ENCODE measurements at places on chromosomes 3 and 15.
A peak's percentile ranks its signal among the peaks of the same experiment; 100 is the strongest.

DNA sequence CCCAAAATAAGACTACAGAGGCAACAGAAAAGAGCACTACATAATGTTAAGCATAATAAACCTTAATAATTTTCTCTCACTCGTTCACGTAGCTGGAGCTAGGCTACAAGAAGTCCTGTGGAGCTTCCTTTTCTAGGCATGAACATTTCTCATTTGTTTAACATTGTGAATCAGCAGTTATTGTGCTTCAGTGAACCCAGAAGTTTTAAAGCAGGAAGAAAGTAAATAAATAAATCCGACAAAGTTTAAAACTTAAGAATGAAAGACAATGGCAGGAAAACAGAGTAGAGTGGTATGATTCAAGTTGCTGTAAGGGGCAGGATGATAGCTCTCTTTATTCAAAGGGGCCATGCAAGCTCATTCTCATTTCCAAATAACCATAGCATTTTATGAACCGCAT lies 191.8 kb downstream of the LSAMP start:
- no peak for DNase-seq

- DNase-seq = no peak
Observed at GRCh38 chr3:158571969-158572765, 1.2 kb downstream of the MLF1 start.

DNA sequence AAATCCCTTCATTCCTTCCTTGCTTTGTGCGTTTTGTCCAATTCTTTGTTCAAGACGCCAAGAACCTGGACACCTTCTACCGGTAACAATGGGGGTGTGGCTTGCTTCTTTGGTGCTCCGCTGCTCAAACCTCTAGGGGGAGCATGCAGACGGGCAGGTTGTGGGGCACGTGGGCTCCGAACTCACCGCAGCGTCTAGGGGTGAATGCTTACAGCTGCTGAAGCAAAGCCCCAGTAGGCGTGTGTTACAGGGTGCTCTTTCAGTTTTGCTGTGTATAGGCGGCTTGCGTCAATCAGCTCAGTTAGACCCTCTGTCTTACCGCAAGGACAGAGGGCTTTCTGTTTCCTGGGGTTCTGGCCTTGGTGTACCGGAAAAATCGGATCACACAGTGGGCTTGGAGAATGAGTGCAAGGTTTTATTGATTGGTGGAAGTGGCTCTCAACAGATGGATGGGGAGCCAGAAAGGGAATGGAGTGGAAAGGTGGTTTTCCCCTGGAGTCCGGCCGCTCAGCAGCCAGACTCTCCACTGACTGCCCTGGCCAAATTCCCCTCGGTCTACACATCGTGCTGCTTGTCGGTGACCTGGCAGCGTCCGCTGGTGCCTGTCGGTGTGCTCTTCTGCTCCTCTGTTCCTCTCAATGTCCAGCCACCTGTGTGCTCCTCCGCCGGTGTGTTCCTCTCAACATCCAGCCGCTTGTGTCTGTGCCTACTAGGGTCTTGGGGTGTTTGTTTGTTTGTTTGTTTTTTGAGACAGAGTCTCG lies 1.2 kb upstream of the LRRC34 start:
- DNase-seq = peak; percentile 73

DNA sequence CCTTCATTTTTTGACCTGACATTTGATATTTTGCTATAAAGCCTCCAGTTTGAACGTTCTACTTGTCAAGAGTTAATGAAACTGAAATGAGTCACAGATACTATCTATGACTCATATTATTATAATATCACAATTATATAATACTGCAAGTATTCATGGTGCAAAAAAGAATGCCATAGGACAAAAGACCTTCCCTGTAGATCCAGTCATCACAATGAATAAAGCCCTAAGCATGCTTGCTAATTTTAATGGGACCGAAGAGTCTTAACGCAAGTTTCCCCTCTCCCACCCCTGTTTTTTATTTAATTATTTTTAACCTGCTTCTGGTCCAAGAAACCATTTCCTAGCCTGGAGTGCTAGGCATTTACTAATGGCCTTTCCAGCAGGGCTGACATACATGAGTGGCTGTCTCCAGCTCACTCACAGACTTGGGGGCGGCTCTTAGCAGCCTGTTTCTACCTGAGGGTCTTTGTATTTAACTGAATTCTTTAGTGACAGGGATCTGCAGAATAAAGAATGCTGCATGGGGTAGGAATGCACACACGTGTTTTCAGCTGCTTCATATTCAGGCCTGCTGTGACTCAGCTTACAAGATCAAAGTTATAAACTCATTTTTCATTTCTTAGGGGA lies 61.2 kb downstream of the THBS1 start:
- no peak for DNase-seq

- DNase-seq = no peak
Observed at GRCh38 chr15:100949691-100950090, 30.5 kb downstream of the LRRK1 start.

- DNase-seq = no peak
Observed at GRCh38 chr3:165984589-165984988, 147.4 kb upstream of the BCHE start.

- no peak for DNase-seq
Observed at GRCh38 chr15:81642451-81642990, 268.5 kb upstream of the TMC3 start.

GRCh38 chr3:183959214-183959613 lies 58.5 kb downstream of the ABCC5 start:
- DNase-seq = no peak

DNA sequence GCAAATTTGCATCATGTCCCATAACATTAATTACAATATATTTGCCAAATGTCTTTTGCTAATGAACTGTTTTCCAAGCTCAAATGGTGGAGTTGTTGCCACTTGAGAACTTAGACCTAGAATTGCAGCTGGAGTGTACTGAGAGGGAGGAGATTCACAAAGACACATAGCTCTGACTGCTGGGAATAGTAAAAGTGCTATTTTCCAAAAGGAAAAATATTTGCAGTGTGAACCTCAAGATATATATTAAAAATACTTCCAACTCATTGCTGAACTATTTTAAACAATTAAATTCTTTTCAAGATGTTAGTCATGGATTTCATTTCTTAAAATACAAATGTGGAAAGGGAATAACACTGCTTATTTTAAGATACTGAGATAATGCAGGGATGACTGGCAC lies 666.8 kb upstream of the ARPP21 start:
- DNase-seq = no peak

- no peak for DNase-seq
Observed at GRCh38 chr15:80242802-80243201, 9.2 kb downstream of the CTXND1 start.

- DNase-seq = no peak
Observed at GRCh38 chr3:154615471-154615870, 185.5 kb upstream of the GPR149 start.

GRCh38 chr15:56759450-56759845 lies 26.1 kb upstream of the ZNF280D start:
- DNase-seq = no peak

DNA sequence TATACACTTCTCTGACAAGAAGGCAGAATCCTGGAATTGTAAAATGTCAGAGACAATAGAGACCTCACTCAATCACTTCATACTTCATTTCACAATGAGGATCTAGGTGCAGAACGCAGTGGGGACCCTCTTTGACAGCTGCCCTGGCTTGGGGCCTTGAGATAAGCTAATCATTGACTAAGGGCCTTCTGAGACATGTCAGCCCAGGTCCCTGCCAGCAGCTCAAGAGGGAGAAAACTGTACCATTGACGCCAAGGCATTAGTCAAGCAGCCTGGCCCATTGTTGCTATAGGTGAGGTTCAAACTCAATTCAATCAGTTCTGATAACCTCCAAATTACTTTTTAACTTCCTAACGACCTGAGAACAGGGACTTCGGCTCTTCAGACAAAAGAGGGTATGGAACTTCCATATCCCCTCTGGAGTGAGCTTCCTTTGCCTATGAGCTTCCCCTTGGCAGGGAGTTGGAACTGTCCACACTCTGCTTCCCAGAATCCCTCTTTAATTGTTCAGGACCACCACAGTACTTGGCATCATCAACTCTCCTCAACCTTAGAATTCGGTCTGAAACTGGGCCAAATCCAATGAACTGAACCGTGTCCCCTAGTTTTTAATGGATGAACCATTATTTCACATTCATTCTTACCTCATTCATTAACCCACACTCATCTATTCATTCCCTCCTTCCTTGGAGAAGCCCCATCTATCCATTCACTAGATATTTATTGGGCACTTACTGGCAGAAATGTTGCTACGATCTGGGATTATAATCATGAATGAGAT lies 1.5 kb upstream of the CYP8B1 start:
- DNase-seq = no peak

DNA sequence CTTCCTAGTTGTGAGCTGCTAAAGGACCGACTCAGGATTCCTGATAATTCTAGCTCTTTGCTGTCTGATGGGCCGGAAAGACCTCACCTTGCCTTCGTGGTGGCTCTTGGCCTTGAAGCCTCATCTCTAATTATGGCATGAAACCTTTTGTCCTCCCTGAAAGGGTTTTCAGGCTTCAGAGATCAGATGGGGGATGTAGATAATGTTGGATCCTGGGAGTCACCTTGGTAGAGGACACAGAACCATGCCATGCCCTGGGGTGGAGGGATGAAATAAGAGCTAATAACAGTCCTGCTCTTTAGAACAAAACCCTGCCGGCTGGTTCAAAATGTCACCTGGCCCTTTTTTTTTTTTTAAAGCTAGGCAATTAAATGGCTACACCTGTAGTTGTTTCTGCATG lies 50.8 kb upstream of the SYN2 start:
- no peak for DNase-seq

- no peak for DNase-seq
Observed at GRCh38 chr3:20352546-20353179, 166.7 kb upstream of the SGO1 start.

DNA sequence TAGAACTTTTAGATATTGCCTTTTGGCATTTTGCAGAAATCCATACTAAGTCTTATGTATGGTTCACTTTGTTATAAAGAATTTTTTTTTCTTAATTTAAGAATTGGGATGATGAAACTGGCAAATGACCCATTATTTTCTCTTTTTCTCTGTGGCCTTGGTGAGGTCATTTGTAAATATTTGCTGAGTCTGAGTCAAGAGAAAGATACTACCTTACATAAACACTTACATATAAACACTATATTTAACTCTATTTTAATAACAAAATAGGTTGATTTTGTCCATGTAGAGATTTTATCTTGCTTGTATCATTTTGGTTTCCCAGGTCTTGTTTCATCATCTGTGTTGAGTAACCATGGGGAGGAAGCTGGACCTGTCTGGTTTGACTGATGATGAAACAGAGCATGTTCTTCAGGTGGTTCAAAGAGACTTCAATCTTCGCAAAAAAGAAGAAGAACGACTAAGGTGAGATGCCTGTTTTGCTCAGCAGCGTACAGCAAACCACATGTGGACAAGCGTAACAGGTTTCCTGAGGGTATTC lies 91.1 kb downstream of the MYRIP start:
- DNase-seq = no peak

DNA sequence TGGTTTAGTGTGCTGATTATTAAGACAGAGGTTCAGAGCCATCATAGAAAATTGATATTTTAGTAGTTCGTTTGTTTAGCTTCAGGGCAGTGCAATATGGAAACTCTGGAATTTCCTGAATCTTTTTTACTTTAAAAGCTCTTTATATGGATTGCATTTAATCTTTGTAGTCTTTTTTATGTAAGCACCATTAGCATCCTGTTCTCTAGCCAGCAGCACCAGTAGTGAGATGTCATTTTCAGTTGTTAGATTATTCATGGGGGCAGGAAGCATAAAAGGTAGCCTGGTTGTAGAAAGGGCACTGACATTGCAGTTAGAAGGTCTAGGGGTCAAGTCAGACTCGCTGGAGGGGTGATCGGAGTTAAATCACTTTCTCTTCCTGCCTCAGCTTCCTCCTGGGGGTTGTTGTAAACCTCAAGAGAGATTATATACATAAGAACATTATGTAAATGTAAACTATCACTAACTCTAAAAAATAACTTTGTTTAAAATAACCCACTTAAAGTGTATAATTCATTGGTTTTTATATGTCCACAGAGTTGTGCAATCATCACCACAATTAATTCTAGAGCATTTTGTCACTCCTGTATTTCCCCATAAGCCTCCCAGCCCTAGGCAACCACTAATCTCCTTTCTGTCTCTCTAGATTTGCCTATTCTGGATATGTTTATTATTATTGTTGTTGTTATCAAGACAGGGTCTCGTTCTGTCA lies 31.4 kb upstream of the ITPKA start:
- no peak for DNase-seq

DNA sequence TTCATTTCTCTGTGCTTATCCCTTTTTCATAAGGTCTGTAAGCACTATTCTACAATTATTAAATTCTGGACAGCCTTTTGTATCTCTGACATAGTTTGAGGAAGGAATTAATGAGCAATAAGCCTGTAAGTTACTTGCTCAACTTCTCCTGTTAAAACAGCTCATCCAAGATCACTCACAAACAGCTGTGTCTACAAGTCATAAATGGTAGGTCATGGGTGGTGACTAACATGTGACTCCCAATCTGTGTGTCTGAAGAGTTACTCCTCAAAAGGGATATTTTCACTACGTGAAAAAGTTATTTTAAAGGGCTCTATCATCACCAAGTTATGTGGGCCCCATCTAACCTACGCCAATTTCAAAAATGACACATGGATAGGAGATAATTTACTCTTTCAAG lies 145.2 kb upstream of the CBLB start:
- DNase-seq = no peak

GRCh38 chr3:197994736-197995135 lies 34.7 kb downstream of the LMLN start:
- no peak for DNase-seq

DNA sequence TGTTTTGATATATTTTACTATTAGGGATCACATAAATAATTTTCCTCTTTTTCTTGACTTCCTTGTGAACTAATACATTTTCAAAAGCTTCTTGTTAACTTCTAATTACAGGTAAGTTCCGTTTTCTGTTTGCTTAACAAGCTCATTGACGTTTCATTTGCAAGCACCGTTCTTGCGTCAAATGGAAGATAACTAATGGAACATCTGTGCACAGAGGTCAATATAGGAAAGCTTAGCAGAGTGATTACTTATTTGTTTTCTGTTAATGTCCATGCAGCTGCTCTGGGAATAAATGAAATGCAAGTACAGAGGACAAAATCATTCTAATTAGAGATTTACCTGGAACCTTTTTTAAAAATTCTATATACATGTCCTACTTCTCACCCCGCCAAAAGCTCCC lies 115.5 kb upstream of the C2CD4B start:
- DNase-seq = no peak

GRCh38 chr3:122350814-122351418 lies 25.9 kb downstream of the CSTA start:
- DNase-seq = no peak

- no peak for DNase-seq
Observed at GRCh38 chr3:23659840-23660430, 145.8 kb upstream of the UBE2E1 start.

DNA sequence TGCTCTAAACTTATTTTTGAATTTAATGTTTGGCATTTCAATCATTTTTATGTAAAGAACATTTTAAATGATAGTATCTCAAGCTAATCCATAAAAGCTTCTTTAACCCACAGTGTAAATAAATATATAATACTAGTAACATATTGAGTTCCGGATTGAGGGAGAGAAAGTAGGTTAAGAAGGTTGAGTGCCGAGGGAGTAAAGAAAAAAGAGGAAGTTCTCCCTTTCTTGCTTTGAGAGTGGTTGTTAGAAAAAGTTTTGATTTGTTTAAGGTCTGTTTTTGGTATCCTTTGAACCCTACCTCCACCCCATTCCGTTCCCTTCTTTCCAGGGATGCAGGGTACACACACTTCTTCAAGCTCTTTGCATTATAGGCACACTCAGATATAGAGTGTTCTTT lies 130.8 kb downstream of the VPS8 start:
- no peak for DNase-seq

- no peak for DNase-seq
Observed at GRCh38 chr3:41697702-41698101, 264.2 kb downstream of the ULK4 start.

GRCh38 chr15:81216422-81216821 lies 19.7 kb downstream of the IL16 start:
- DNase-seq = no peak

Measured in CD4-positive, alpha-beta T cell treated with Interleukin-6 at 100 ng/mL for 8 hours (primary cell).